ENCODE measurements at places on chromosomes 4 and X. TPM values are rescaled to one million over a fixed set of nuclear protein-coding genes. Genes with fewer than 3 reads are reported as not detected.

GRCh38 chr4:84753321-84753972, 170.5 kb downstream of the CDS1 start:
- DNase-seq, result no peak

- DNase-seq, result no peak
Observed at GRCh38 chr4:92551616-92552015, 247.8 kb downstream of the GRID2 start.

- no peak for DNase-seq
Observed at GRCh38 chr4:38752372-38752940, 30.3 kb downstream of the TLR10 start.

GRCh38 chr4:144685911-144686310, 40.0 kb downstream of the HHIP start:
- DNase-seq, result no peak

IL1RAPL2 gene
- not detected for total RNA-seq

DNAAF6 gene
- total RNA-seq, result not detected

ANKRD17 gene
- 65.8 TPM for total RNA-seq

AGTR2 gene
- total RNA-seq, result not detected
